ENCODE measurements at places on chromosomes 13 and 19. TPM values are rescaled to one million over a fixed set of nuclear protein-coding genes. Genes with fewer than 3 reads are reported as not detected.

DNA sequence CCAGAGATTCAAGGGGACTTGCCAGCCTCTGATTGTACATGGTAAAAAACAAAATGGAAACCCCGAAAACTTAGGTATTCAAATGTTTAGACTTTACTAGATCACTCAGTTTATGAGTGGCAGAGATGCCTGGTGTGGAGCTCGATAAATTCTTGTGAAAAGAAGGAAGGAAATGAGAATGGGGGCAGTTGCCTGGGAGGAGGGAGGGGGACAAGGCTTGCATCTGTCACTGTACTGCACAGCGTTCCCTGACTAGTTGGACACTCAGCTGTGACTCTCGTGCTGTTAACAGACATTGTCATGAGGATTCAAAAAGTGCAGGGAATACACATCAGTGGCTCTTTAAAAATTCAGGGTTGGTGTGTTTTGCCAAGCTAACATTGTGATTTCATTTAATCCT, 232.9 kb downstream of the ZIC5 start:
- no peak overlapping the region for H3K27ac ChIP-seq
- no peak for DNase-seq
- no peaks in the 10 kb centered on the region for H3K4me1 ChIP-seq
- H3K4me3 ChIP-seq = no peak overlapping the region
- H3K27me3 ChIP-seq = peaks cover 11% of the 10 kb centered on the region

The PLPP2 gene
- 0.07 TPM for total RNA-seq

GRCh38 chr19:23070353-23071146, 46.3 kb upstream of the ZNF730 start:
- no peak overlapping the region for H3K4me3 ChIP-seq
- no peak for DNase-seq
- no peak overlapping the region for H3K27ac ChIP-seq
- H3K36me3 ChIP-seq = peaks cover 2% of the 10 kb centered on the region

DNA sequence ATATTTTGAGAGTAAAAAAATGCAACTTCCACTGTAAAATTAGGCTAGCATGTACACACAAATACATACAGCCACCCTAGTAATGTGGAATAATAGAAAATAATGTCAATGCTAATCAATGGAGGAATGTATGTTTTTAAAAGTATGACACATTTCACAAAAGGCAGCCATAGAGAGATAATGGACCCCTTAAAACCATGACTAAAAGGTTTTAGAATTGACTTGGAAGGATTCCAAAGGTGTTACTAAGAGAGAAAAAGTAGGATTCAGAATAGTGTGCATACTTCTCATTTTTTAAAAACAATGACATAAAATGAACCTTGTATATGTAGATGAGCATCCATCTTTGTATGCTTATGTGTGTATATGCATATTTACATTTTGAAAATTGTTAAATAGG, 597.9 kb upstream of the PCDH9 start:
- H3K27me3 ChIP-seq = no peaks in the 10 kb centered on the region
- DNase-seq = no peak
- H3K36me3 ChIP-seq = no peaks in the 10 kb centered on the region
- H3K4me3 ChIP-seq = no peak overlapping the region
- no peaks in the 10 kb centered on the region for H3K4me1 ChIP-seq

The TGFBR3L gene
- 5.3 TPM for total RNA-seq

The NOTCH3 gene
- not detected for total RNA-seq

- no peak overlapping the region for H3K27ac ChIP-seq
- no peak overlapping the region for H3K4me3 ChIP-seq
- no peak for DNase-seq
- H3K36me3 ChIP-seq = no peaks in the 10 kb centered on the region
- peaks cover 4% of the 10 kb centered on the region for H3K4me1 ChIP-seq
These were observed 80.4 kb upstream of the SPATA13 start for GRCh38 chr13:24080134-24080533.

The PDE4C gene
- 0.14 TPM for total RNA-seq

The WTIP gene
- 0.47 TPM for total RNA-seq

DNA sequence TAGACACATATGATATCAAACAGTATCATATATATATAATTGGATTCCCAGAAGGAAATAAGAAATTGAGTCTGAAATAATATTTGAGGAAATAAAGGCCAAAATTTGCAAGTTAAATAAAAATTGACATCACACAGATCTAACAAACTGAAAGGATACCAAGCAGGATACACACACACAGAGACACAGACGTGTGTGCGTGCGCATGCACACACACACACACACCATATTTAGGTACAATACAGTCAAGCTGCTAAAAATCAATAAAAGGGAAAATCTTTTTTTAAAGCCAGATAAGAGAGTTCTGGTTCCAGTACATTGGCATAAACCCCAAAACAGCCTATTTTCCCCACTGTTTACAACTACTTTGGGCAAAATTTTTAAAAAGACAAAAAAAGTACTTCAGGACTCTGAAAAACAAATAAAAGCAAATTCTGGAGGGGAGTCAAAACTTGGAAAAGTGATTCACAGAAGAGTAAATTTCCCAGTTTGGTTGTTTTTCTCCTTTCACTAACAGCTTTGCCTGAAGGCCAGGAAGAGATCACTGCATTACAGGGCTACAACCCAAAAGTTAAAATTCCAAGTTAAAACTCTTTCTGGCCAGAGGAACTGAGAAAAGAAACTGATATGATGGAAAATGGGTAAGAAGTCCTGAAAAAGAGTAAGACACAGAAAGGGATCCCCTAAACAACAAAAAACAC, 16.2 kb downstream of the MYCBP2 start:
- peaks cover 15% of the 10 kb centered on the region for H3K36me3 ChIP-seq
- peak; percentile 15 for DNase-seq
- H3K4me1 ChIP-seq = peaks cover 63% of the 10 kb centered on the region
- H3K27ac ChIP-seq = no peak overlapping the region

- peaks cover 25% of the 10 kb centered on the region for H3K36me3 ChIP-seq
- no peaks in the 10 kb centered on the region for H3K27me3 ChIP-seq
- H3K4me3 ChIP-seq = peak overlapping the region; percentile 45
- no peak for DNase-seq
- no peak overlapping the region for H3K27ac ChIP-seq
- H3K4me1 ChIP-seq = peaks cover 23% of the 10 kb centered on the region
These were observed 107.2 kb upstream of the MLNR start for GRCh38 chr13:49112782-49113525.

DNA sequence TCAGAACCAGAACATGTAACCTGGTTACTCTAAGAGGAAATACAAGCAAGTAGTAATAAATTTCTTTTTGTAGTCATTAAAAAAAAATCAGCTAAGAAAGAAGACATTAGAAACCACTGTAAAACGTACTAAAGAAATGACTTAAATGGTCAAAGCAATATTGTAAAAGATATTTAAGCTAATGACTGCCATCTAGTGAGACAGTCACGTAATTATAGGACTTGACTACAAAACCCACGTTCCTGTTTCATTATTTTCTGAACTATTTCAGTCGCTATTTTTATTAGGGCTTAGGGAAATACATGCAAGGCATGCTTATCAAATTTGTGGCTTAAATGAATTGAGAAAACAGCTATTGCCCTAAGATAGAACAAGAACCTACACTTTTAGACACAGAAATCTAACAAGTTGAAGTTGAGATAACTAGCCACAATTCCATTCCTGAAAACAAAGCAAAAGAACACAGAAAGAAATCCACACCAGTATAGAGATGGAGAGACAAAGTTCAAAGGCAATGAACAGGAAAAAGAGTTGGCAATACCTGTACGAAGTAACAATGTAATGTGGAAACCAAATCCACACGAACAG, 17.9 kb downstream of the ALG5 start:
- H3K27me3 ChIP-seq = no peaks in the 10 kb centered on the region
- H3K27ac ChIP-seq = no peak overlapping the region
- peaks cover 4% of the 10 kb centered on the region for H3K4me1 ChIP-seq
- no peak overlapping the region for H3K4me3 ChIP-seq
- peak; percentile 35 for DNase-seq

The PSG5 gene
- total RNA-seq = not detected

DNA sequence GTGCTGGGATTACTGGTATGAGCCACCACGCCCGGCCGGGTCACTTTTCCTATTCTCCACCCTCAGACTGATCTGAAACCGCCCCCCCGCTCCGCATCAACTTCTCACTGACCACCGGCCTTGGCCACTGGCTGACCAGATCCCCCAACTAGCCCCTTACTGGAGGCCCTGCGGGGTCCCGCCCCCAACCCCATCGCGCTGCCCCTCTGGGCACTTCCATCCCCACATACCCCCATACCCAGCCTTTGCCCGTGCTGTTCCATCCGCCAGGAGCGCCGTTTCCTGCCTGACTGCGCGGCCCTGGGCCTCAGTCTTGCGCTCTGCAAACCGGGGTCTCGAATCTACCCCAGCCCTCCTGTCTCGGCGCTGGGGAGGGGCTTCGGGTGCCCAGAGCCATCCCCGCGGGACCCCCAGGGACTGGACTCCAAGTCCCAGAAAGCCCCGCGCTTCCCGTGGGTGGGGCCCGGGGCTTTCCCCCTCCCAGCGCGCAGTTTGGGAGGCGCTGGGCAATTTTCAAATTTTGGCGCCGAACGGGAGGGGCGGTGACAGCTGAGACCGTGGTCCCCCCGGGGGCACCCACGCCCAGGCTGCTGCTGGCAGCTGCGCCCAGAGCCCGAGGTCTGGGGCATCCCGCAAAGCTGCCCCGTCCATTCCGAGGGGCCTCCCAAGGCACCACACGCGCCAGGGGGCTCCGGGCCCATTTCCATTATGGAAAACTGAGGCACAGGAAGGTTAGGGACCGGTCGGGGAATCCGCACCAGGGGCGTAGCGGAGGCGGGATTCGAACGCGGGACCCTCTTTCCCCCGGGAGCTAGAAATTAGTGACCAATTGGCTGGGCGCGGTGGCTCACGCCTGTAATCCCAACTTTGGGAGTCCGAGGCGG, 5.2 kb upstream of the LMNB2 start:
- H3K36me3 ChIP-seq = peaks cover 4% of the 10 kb centered on the region
- no peaks in the 10 kb centered on the region for H3K27me3 ChIP-seq
- H3K4me1 ChIP-seq = peaks cover 22% of the 10 kb centered on the region
- DNase-seq = peak; percentile 94

The ZNF540 gene
- 0.38 TPM for total RNA-seq

- DNase-seq = no peak
- no peak overlapping the region for H3K4me3 ChIP-seq
- H3K27ac ChIP-seq = no peak overlapping the region
These were observed 19.7 kb downstream of the ADGRE3 start for GRCh38 chr19:14654786-14655560.

The NCR1 gene
- total RNA-seq = not detected

GRCh38 chr13:43116242-43116641, 92.9 kb downstream of the DNAJC15 start:
- H3K4me1 ChIP-seq = no peaks in the 10 kb centered on the region
- no peak overlapping the region for H3K27ac ChIP-seq
- DNase-seq = no peak

DNA sequence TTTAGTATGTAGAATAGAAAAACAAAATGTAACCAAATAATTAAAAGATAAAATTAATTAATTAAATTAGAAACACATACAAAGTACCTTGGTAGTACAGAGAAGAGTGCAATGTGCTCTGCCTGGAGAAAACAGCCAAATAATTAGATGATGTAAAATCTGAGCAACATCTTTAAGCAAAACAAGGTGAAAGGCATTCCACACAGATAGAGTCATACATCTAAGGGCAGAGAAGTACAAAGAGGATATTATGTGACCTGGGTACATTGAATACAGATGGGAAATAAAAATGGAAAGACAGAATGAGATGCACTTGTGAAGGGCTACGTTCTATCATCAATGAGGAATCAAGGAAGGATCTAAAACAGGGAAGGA, 25.2 kb upstream of the FNDC3A start:
- H3K4me1 ChIP-seq = no peaks in the 10 kb centered on the region
- no peak overlapping the region for H3K27ac ChIP-seq
- H3K27me3 ChIP-seq = peaks cover 13% of the 10 kb centered on the region
- no peak for DNase-seq

DNA sequence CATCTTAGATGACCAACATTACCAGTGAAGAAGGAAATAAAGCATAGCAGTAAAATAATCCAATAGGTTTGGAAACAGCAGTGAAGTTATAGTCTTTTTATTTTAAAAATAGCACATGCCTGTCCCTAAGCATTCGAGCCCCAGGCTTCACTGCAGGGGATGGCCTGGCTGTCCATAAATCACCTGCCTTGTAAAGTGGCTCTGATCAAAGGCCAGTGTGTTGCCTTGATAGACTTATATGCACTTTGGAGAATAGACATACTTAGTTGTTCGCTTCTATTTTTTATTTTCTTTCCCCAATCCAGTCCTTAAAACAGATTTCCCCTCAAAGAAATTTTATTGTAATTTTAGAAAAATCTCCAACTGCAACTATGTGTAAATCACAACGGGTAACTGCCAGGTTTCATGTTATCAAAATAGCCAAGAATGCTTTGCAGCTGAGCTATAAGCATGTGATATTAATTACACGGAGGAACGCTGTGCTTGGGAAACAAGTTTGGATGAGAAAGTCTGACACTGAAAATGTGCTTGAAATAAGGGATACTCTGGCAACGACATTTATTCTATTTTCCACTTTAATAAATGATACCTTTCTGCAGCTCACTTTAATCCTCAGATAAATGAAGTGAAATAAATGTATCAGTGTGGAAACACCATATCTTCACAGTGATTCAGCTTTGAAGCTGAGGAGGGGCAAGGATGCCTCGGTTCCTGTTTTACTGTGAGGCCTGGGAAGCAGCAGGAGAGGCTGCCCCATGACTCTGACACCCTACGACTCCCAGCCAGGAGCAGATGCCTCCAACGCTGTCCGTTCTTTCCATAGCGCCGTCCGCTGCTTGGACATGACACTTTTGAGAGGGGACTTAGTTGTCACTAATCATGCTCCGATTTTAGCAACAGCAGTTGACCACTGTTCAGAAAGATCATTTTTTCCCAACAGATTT, 5.5 kb upstream of the METTL21C start:
- DNase-seq = no peak
- no peaks in the 10 kb centered on the region for H3K36me3 ChIP-seq
- no peak overlapping the region for H3K4me3 ChIP-seq
- no peak overlapping the region for H3K27ac ChIP-seq

The IFNL1 gene
- not detected for total RNA-seq

The STARD13 gene
- total RNA-seq = 7.7 TPM

The RABAC1 gene
- 41.5 TPM for total RNA-seq

- H3K4me3 ChIP-seq = no peak overlapping the region
- peaks cover 12% of the 10 kb centered on the region for H3K4me1 ChIP-seq
- no peak overlapping the region for H3K27ac ChIP-seq
These were observed 26.3 kb downstream of the CEBPA start for GRCh38 chr19:33275933-33276619.

The KIR3DL2 gene
- 0.47 TPM for total RNA-seq

GRCh38 chr19:48867746-48868113, 687 bp downstream of the PLEKHA4 start:
- no peak for DNase-seq
- H3K27ac ChIP-seq = no peak overlapping the region
- peaks cover 4% of the 10 kb centered on the region for H3K36me3 ChIP-seq
- H3K4me3 ChIP-seq = no peak overlapping the region
- peaks cover 10% of the 10 kb centered on the region for H3K27me3 ChIP-seq

The COX7A1 gene
- not detected for total RNA-seq

GRCh38 chr19:13013649-13014048, 18.4 kb downstream of the NFIX start:
- H3K4me1 ChIP-seq = peaks cover 15% of the 10 kb centered on the region
- peaks cover 2% of the 10 kb centered on the region for H3K36me3 ChIP-seq
- H3K27ac ChIP-seq = peak overlapping the region; percentile 29
- no peak for DNase-seq

The ZNF524 gene
- total RNA-seq = 19.0 TPM
